Aortic smooth muscle cell (primary cell): ENCODE measurements at places on chromosomes 3 and 15. TPM values are rescaled to one million over a fixed set of nuclear protein-coding genes. Genes with fewer than 3 reads are reported as not detected.

OPA1 gene
- 69.9 and 83.1 TPM in 2 replicates for total RNA-seq

PCSK6 gene
- total RNA-seq, result 0.19 and 0.66 TPM in 2 replicates

FGD5 gene
- 2.6 and 5.4 TPM in 2 replicates for total RNA-seq

SNAPC5 gene
- 28.0 and 34.7 TPM in 2 replicates for total RNA-seq

C3orf20 gene
- total RNA-seq, result 0.13 TPM in 1 of 2 replicates, not detected in the other

GPR62 gene
- under 0.01 TPM in 1 of 2 replicates, not detected in the other for total RNA-seq

MAGI1 gene
- 10.6 and 11.0 TPM in 2 replicates for total RNA-seq

ZWILCH gene
- 20.0 and 23.4 TPM in 2 replicates for total RNA-seq

IMPG2 gene
- total RNA-seq, result 0.44 and 0.53 TPM in 2 replicates

OXTR gene
- total RNA-seq, result 0.37 and 0.79 TPM in 2 replicates

SERPINI2 gene
- not detected in 2 replicates for total RNA-seq

ABI3BP gene
- total RNA-seq, result 17.7 and 48.1 TPM in 2 replicates

SYNM gene
- 34.5 and 57.9 TPM in 2 replicates for total RNA-seq

CSPG5 gene
- total RNA-seq, result under 0.01 and 0.25 TPM in 2 replicates

NPAP1 gene
- not detected in 2 replicates for total RNA-seq

SGO1 gene
- total RNA-seq, result 3.5 and 4.6 TPM in 2 replicates

CYP19A1 gene
- total RNA-seq, result 0.13 and 0.56 TPM in 2 replicates

SOX14 gene
- not detected in 2 replicates for total RNA-seq

ALPK3 gene
- 1.1 and 2.6 TPM in 2 replicates for total RNA-seq

GPR176 gene
- total RNA-seq, result 114 and 206 TPM in 2 replicates

BSN gene
- under 0.01 and 0.06 TPM in 2 replicates for total RNA-seq

DAZL gene
- not detected in 2 replicates for total RNA-seq

LEKR1 gene
- total RNA-seq, result 0.19 and 0.26 TPM in 2 replicates

HRH1 gene
- total RNA-seq, result 13.9 and 15.3 TPM in 2 replicates

CTXND1 gene
- not detected in 2 replicates for total RNA-seq

RTP4 gene
- 0.79 and 0.99 TPM in 2 replicates for total RNA-seq

CCK gene
- total RNA-seq, result 0.19 TPM in 1 of 2 replicates, not detected in the other

CHRNA5 gene
- total RNA-seq, result 0.13 and 0.31 TPM in 2 replicates

TGM4 gene
- total RNA-seq, result 0.13 TPM in 1 of 2 replicates, not detected in the other

TMEM45A gene
- 27.1 and 33.6 TPM in 2 replicates for total RNA-seq

GREM1 gene
- total RNA-seq, result under 0.01 TPM in 2 replicates

OSBPL10 gene
- total RNA-seq, result 10.7 and 12.7 TPM in 2 replicates

ENTPD3 gene
- total RNA-seq, result 0.26 and 0.31 TPM in 2 replicates

SCAMP5 gene
- 1.7 and 6.5 TPM in 2 replicates for total RNA-seq

MORC1 gene
- not detected in 2 replicates for total RNA-seq

LRRC3B gene
- not detected in 2 replicates for total RNA-seq

SLC22A14 gene
- 0.12 and 0.13 TPM in 2 replicates for total RNA-seq

IDH3A gene
- total RNA-seq, result 31.8 and 32.3 TPM in 2 replicates

RHOV gene
- total RNA-seq, result 0.06 TPM in 1 of 2 replicates, not detected in the other

SH3GL3 gene
- total RNA-seq, result not detected in 2 replicates

MLF1 gene
- 5.4 and 6.7 TPM in 2 replicates for total RNA-seq

TTLL13 gene
- total RNA-seq, result under 0.01 and 0.12 TPM in 2 replicates

UROC1 gene
- total RNA-seq, result not detected in 2 replicates

STRC gene
- total RNA-seq, result under 0.01 TPM in 1 of 2 replicates, not detected in the other

ACSBG1 gene
- not detected in 2 replicates for total RNA-seq

THRB gene
- 2.8 and 4.5 TPM in 2 replicates for total RNA-seq

LSAMP gene
- total RNA-seq, result 0.13 and 0.19 TPM in 2 replicates

PLIN1 gene
- 0.12 and 0.26 TPM in 2 replicates for total RNA-seq

GOLGA8N gene
- 3.0 and 10.3 TPM in 2 replicates for total RNA-seq

TICRR gene
- 1.2 and 2.5 TPM in 2 replicates for total RNA-seq

ANKRD34C gene
- not detected in 2 replicates for total RNA-seq

SCG3 gene
- not detected in 2 replicates for total RNA-seq

RLBP1 gene
- not detected in 2 replicates for total RNA-seq
